ENCODE measurements at places on chromosomes 5 and 9.
A peak's percentile ranks its signal among the peaks of the same experiment; 100 is the strongest.

- no peak for DNase-seq
Measured at GRCh38 chr9:13847270-13847669, 466.7 kb downstream of the NFIB start.

GRCh38 chr9:127159949-127160610 lies 37.6 kb upstream of the ANGPTL2 start:
- DNase-seq = peak; percentile 54

GRCh38 chr5:40442346-40442745 lies 237.4 kb upstream of the PTGER4 start:
- DNase-seq = no peak

GRCh38 chr5:32074401-32074800 lies 99.7 kb downstream of the GOLPH3 start:
- DNase-seq = no peak

GRCh38 chr9:130833031-130833990 lies 1.7 kb upstream of the ABL1 start:
- DNase-seq = peak; percentile 52

- DNase-seq = no peak
Measured at GRCh38 chr5:122081541-122081940, 3.5 kb upstream of the LOX start.

DNA sequence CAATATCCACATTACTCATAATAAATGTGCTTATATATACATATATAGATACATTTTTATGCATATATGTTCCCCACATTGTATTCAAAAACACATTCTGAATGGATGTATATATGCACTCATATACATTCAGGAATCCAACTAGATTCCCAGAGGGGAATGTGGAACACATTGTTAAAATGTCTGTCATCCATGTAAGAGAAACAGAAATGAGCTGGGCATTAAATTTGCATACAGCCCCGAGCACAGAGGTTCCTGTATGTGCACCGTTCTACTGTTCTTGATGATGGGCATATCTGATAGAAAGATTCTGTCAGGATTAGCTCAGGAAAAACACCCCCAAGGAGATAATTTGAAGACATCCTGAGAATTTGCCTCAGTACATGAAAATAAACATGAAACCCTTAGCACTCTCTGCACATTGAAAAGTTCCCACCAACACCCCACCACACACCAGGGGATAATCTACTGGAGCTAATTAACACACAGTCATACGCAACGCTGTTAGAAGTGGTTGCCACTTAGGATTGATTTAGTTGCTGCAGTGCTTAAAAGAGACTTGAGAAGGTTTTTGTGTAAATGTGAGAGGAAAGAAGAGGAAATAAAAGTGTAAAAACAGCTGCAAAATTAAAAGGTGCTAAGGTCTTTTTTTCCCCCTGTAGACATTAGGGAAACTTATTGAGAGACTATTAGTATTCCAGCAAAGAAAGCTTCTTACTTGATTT lies 223.3 kb downstream of the SLF1 start:
- no peak for DNase-seq

- peak; percentile 63 for DNase-seq
Measured at GRCh38 chr9:95595721-95596295, 79.0 kb upstream of the PTCH1 start.

DNA sequence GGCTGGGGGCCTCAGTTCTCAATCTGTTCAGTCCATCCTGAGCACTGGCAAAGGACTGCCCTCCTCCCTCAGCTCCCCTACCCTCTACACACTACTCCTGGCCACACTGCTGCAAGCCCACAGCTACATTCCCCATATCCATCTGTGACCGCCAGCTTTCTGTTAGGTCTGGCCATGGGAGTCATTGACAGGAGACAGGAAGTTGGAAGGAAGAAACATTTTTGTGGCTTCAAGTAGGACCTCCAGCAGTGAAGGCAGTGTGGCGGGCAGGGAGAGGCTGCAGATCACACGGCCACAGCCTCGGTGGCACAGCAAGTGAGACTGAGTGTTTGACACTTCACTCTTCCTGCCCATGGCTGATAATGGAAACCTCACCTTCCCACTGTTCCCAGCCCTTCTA lies 55.9 kb downstream of the SECISBP2 start:
- no peak for DNase-seq

GRCh38 chr9:89604729-89605464 lies at the start of gene GADD45G:
Gene GADD45G, plus strand, starts transcription at chr9:89605012. Its CDS starts 110 bp downstream, at chr9:89605122.
- DNase-seq = peak; percentile 89

- peak; percentile 82 for DNase-seq
Measured at GRCh38 chr9:109779711-109780452, at the start of gene PALM2AKAP2. Gene PALM2AKAP2, plus strand, starts transcription at chr9:109780198. Its CDS starts 291 bp downstream, at chr9:109780489.

DNA sequence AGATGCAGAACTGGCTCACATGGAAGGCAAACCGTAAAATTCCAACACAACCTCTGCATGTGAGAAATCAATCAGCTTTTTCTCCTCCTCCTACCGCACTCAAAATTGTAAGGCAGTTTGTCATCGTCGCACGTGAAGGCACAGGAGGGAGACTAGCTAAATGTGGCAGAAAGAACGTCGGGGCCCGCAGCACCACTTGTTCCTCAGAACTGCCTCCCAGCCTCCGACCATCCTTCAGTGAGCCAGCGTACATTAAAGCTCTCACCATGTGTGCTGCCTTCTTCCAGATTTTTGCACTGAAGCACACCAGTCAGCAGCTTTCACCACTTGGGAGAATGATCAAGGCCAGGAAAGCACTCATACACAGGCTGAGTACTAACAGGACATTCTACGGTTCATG lies 105.9 kb downstream of the RFX3 start:
- no peak for DNase-seq

DNA sequence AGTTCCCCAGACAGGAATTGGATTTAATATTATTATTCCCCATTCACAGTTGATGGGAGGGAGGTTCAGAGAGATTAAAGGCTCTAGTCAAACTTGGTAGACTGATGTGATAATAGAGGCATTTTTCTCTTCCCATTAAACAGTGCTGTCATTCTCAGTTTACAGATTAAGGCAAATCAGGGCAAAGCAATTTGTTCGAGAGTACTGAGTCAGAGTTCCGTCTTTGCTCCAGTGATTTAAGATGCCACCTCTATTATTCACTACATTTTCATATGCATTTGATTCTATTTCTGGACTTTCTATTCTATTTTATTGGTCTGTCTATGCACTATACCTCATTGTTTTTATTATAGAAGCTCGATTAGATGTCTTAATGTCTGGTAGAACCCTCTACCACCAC lies 201.0 kb upstream of the RAI14 start:
- no peak for DNase-seq

DNA sequence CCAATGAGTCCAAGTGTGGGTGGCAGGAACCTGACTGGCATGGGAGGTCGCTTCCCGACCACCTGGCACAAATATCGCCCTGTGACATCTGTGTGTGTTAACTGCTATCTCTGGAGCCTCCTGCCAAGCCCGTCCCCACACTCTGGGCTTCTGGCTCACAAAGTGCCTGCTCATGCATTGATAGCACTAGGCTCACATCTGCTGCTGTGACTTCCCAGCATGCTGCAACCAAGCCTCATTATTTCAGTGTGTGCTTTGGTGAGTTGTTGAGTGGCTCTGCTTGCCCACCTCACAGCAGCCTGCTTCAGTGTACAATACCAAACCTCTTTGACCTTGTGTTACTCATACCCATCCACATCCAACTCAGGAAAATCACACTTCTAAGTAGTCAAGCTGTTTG lies 139.8 kb downstream of the APBA1 start:
- no peak for DNase-seq

GRCh38 chr5:161009194-161009593 lies 157.2 kb upstream of the ATP10B start:
- DNase-seq = no peak
